Activated T-helper 17 cell treated with anti-CD3 and anti-CD28 coated beads, Interleukin-2, amount 50 U/mL, for 72 hours (primary cell): ENCODE measurements at places on chromosomes 16 and 17.

GRCh38 chr17:273981-274832, 78.4 kb downstream of the RPH3AL start:
- no peaks in the 10 kb centered on the region for H3K27me3 ChIP-seq
- H3K4me1 ChIP-seq = no peaks in the 10 kb centered on the region
- no peak for ATAC-seq
- H3K4me3 ChIP-seq = no peak overlapping the region

- H3K4me3 ChIP-seq = no peak overlapping the region
- peaks cover 10% of the 10 kb centered on the region for H3K27me3 ChIP-seq
- no peaks in the 10 kb centered on the region for H3K36me3 ChIP-seq
- no peak overlapping the region for H3K27ac ChIP-seq
- no peak for ATAC-seq
Observed at GRCh38 chr17:61657338-61657737, 66.3 kb upstream of the NACA2 start.

DNA sequence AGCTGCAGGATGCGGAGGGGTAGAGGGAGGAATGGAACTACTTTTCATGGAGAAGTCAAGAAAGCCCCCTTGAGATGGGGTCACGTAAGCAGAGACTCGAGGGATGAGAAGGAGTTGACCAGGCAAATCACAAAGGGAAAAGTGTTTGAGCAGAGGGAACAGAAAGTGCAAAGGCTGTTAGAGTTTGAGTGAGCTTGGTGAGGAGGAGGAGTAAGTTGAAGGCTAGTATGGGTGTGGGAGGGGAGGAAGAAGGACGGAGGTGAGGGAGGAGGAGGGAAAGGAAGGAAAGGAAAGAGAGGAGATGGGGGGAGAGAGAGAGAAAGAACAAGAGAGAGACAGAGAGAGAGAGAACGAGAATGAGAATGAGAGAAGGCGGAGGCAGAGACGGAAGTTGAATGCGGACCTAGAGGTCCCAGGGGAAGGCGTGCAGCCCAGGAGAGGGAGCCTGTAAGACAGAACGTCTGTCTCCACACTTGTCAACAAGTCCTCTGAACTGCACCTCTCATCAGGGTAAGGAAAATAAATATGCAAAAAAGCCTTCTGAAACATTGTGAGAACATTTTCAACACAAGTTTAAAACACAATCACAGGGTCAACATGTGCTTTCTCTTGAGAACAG, 279.8 kb upstream of the EEF2KMT start:
- H3K36me3 ChIP-seq = no peaks in the 10 kb centered on the region
- H3K4me3 ChIP-seq = no peak overlapping the region
- H3K27me3 ChIP-seq = peaks cover 26% of the 10 kb centered on the region
- no peaks in the 10 kb centered on the region for H3K4me1 ChIP-seq
- ATAC-seq = no peak

DNA sequence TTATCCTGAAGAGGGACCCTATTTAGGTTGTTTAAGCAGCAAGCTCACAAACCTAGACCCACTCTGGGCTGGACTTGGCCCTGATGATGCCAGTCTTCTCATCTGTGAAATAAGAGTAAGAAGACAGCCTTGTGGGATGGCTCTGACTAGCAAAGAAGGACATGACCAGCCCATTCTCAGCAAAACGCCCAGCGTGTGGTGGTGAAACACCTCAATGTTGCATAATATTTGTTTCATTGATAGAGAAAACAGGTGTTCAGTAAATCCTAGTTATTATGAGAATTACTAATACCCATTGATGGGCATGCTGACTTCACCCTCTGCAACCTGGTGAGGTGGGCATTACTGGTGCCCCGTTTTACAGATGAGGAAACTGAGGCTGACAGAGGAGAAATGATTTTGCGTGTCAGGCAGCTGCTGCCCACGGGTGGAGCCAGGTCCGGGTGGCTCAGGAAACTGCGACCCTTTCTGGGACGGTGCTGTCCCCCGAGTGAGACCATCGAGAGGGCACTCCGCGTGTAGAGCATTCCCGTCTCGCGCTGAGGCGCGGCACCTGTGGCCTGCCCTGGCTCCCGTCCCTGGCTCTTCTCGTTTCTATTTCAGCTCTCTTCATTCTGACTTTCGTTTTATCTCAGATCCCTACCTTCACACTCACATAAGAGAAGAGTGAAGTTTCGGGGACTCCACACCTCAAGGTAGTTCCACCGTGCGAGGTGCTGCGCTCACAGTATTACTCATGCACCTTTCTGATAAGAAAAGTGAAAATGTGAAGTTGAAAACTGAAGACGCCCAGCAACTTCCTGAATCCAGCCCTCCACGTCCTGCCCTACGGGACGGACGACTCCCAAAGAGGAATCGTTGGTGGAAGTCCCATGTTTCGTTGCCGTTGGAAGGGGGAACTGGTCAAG, 48.5 kb downstream of the IRF8 start:
- no peaks in the 10 kb centered on the region for H3K36me3 ChIP-seq
- peaks cover 22% of the 10 kb centered on the region for H3K4me1 ChIP-seq
- H3K27ac ChIP-seq = no peak overlapping the region
- peak overlapping the region; percentile 64 for H3K4me3 ChIP-seq
- ATAC-seq = peak; percentile 93

GRCh38 chr16:3610698-3611145, 684 bp downstream of the SLX4 start:
- peaks cover 46% of the 10 kb centered on the region for H3K36me3 ChIP-seq
- ATAC-seq = no peak
- H3K4me1 ChIP-seq = peaks cover 28% of the 10 kb centered on the region
- H3K4me3 ChIP-seq = peak overlapping the region; percentile 98
- peak overlapping the region; percentile 99 for H3K27ac ChIP-seq

GRCh38 chr17:37462492-37462891, 27.2 kb upstream of the DUSP14 start:
- no peak overlapping the region for H3K27ac ChIP-seq
- H3K36me3 ChIP-seq = peaks cover 89% of the 10 kb centered on the region
- no peak overlapping the region for H3K4me3 ChIP-seq
- no peaks in the 10 kb centered on the region for H3K27me3 ChIP-seq

DNA sequence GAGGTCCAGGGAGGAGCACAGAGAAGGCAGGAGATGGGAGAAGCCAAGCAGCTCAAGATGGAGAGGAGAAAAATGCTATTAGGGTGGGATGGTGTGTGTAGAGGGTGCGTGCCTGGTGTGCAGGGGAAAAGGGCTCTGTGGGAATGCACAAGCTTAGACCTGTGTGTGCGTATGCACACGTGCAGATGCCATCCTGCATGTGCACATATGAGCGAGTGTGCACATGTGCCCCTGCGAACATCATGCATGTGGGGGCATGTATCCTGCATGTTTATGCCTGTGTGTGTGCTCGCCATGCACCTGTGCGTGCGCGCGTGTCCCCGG, 438 bp upstream of the KCNJ12 start:
- no peaks in the 10 kb centered on the region for H3K4me1 ChIP-seq
- H3K27ac ChIP-seq = no peak overlapping the region
- peaks cover 12% of the 10 kb centered on the region for H3K27me3 ChIP-seq
- no peak for ATAC-seq
- no peaks in the 10 kb centered on the region for H3K36me3 ChIP-seq

GRCh38 chr17:50771991-50772785, 4.9 kb upstream of the ANKRD40CL start:
- no peaks in the 10 kb centered on the region for H3K36me3 ChIP-seq
- no peaks in the 10 kb centered on the region for H3K4me1 ChIP-seq
- H3K27me3 ChIP-seq = no peaks in the 10 kb centered on the region
- no peak for ATAC-seq
- H3K4me3 ChIP-seq = no peak overlapping the region

- H3K4me1 ChIP-seq = no peaks in the 10 kb centered on the region
- H3K4me3 ChIP-seq = no peak overlapping the region
- H3K27ac ChIP-seq = no peak overlapping the region
- no peaks in the 10 kb centered on the region for H3K27me3 ChIP-seq
- peaks cover 9% of the 10 kb centered on the region for H3K36me3 ChIP-seq
- ATAC-seq = no peak
Observed at GRCh38 chr16:2499890-2500429, 13.8 kb upstream of the ATP6V0C start.

- ATAC-seq = peak; percentile 85
- peak overlapping the region; percentile 37 for H3K4me3 ChIP-seq
- H3K27me3 ChIP-seq = no peaks in the 10 kb centered on the region
- peaks cover 6% of the 10 kb centered on the region for H3K4me1 ChIP-seq
Observed at GRCh38 chr16:89574681-89575246, 794 bp upstream of the CPNE7 start.

- no peak for ATAC-seq
- peak overlapping the region; percentile 27 for H3K27ac ChIP-seq
- H3K27me3 ChIP-seq = peaks cover 4% of the 10 kb centered on the region
- H3K4me1 ChIP-seq = peaks cover 9% of the 10 kb centered on the region
- no peak overlapping the region for H3K4me3 ChIP-seq
Observed at GRCh38 chr17:65559461-65559803, 2.0 kb downstream of the AXIN2 start.

DNA sequence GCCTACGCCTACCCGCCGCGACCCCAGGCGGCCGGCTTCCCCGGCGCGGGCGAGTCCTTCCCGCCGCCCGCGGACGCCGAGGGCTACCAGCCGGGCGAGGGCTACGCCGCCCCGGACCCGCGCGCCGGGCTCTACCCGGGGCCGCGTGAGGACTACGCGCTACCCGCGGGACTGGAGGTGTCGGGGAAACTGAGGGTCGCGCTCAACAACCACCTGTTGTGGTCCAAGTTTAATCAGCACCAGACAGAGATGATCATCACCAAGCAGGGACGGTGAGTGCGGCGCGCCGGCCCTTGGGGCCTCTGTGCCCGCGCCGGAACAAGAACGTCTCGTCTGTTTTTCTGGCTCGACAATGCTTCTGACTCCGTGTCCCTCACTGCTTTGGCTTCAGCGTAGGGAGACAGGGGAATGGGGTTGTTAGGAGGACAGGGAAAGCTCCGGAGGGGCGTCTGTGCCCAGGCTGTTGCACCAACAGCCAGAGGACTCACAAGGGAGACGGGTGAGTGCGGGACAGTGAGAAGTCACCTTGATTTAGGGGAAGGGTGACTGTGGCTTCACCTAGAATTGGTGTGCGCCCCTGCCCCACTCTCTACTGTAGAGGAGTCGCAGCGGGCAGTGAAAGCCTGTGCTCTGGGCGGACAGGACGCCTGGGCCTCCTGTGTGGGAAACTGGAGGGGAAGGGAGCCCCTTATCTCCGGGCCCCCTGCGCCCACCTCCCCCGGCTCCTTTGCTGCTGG, 806 bp downstream of the TBX21 start:
- H3K27me3 ChIP-seq = no peaks in the 10 kb centered on the region
- peaks cover 17% of the 10 kb centered on the region for H3K4me1 ChIP-seq
- peak; percentile 8 for ATAC-seq
- peak overlapping the region; percentile 90 for H3K27ac ChIP-seq

DNA sequence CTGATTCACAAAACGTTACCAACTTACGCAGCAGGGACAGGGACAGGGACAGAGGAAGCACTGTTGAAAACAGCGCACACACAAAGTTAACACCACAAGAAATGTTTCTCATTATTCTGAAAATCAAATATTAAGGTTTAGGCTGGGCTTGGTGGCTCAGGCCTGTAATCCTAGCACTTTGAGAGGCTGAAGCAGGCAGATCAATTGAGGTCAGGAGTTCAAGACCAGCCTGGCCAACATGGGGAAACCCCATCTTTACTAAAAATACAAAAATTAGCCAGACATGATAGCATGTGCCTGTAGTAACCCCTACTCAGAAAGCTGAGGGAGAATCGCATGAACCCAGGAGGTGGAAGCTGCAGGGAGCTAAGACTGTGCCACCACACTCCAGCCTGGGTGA, 4.2 kb downstream of the CYTH1 start:
- peak; percentile 2 for ATAC-seq
- peaks cover 20% of the 10 kb centered on the region for H3K4me1 ChIP-seq
- H3K27me3 ChIP-seq = no peaks in the 10 kb centered on the region
- H3K4me3 ChIP-seq = peak overlapping the region; percentile 94
- peak overlapping the region; percentile 93 for H3K27ac ChIP-seq
- H3K36me3 ChIP-seq = peaks cover 79% of the 10 kb centered on the region

DNA sequence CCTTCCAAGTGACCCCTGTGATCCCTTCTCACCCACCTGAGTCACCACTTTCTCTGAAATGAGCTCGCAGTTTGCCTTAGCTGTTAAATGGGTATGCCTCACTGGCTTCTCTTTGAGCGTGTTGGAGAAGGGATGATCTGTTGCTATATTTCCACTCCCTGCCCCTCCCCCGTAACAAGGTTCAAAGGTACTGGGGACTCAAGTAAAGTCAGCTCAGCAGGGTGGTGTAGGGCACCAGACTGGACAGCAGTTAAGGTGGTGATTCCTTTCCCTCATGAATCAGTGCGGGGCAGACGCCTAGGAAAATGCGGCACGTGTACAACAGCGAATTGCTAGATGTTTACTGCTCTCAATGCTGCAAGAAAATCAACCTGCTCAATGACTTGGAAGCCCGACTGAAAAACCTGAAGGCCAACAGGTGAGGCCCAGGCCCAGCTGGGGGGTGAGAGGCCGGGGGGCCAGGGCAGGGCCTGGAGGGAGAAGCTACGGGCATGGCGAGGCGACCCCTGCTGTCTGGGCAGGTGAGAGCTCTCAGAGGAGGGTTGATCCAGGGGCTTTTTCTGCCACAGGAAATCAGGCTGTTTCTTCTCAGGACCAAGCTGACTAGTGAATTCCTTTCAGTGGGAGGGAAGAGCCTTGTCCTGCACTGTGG, 130.3 kb downstream of the RAB11FIP4 start:
- H3K4me3 ChIP-seq = no peak overlapping the region
- no peak overlapping the region for H3K27ac ChIP-seq
- H3K4me1 ChIP-seq = no peaks in the 10 kb centered on the region
- peaks cover 42% of the 10 kb centered on the region for H3K36me3 ChIP-seq
- no peaks in the 10 kb centered on the region for H3K27me3 ChIP-seq

GRCh38 chr16:54055864-54056263, 230.7 kb downstream of the IRX3 start:
- no peak overlapping the region for H3K4me3 ChIP-seq
- no peak for ATAC-seq
- H3K27ac ChIP-seq = no peak overlapping the region
- no peaks in the 10 kb centered on the region for H3K27me3 ChIP-seq

- no peak for ATAC-seq
- no peaks in the 10 kb centered on the region for H3K36me3 ChIP-seq
- H3K27ac ChIP-seq = no peak overlapping the region
- H3K4me1 ChIP-seq = no peaks in the 10 kb centered on the region
- H3K4me3 ChIP-seq = no peak overlapping the region
- H3K27me3 ChIP-seq = peaks cover 45% of the 10 kb centered on the region
Observed at GRCh38 chr17:68740555-68741447, 139.6 kb upstream of the FAM20A start.

GRCh38 chr16:5665834-5666233, 568.2 kb upstream of the EEF2KMT start:
- H3K27me3 ChIP-seq = no peaks in the 10 kb centered on the region
- no peaks in the 10 kb centered on the region for H3K4me1 ChIP-seq
- H3K36me3 ChIP-seq = no peaks in the 10 kb centered on the region
- ATAC-seq = no peak
- no peak overlapping the region for H3K4me3 ChIP-seq
- H3K27ac ChIP-seq = no peak overlapping the region

DNA sequence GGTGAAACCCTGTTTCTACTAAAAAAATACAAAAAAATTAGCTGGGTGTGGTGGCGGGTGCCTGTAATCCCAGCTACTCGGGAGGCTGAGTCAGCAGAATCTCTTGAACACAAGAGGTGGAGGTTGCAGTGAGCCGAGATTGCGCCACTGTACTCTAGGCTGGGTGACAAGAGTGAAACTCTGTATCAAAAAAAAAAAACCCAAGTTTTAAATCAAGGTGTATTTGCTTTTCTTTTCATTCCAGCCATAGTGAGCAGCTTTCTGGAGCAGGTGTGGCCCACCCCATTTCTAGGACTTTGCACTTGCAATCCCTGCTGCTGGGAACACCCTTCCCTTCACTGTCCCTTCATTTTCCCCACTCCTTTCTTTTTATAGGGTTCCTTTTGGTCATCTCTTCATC, 28.8 kb downstream of the TMEM238L start:
- H3K4me3 ChIP-seq = no peak overlapping the region
- H3K27ac ChIP-seq = no peak overlapping the region
- no peaks in the 10 kb centered on the region for H3K4me1 ChIP-seq
- H3K27me3 ChIP-seq = peaks cover 6% of the 10 kb centered on the region
- H3K36me3 ChIP-seq = no peaks in the 10 kb centered on the region

- H3K27me3 ChIP-seq = peaks cover 24% of the 10 kb centered on the region
- H3K36me3 ChIP-seq = peaks cover 6% of the 10 kb centered on the region
Observed at GRCh38 chr17:31919802-31920525, 16.8 kb upstream of the SUZ12 start.
